Hematopoietic multipotent progenitor cell treated with erythropoietin and hydrocortisone succinate and interleukin-3 and kit ligand, for 15 days (in vitro differentiated cells): ENCODE measurements at places on chromosomes 7 and 10.

DNA sequence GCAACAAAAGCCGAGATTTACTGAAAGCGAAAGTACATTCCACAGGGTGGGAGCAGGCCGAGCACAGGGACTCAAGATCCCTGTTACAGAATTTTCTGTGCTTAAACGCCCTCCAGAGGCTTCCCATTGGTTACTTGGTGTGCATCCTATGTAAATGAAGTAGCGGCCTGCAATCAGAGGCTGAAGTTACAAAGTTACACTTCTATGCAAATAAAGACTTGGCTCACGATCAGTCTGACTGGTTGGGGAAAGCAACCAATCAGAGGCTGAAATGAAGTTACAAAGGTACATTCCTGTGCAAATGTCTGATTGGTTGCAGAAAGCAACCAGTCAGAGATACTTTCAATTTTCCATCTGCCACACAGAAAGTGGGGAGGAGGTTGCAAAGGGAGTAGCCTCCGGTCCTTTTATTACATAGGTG lies 4.1 kb downstream of the ACBD7 start:
- no peak for DNase-seq

- no peak for DNase-seq
These were observed 101.1 kb downstream of the PLXNA4 start for GRCh38 chr7:132475037-132475668.

- no peak for DNase-seq
These were observed 428.3 kb downstream of the TNS3 start for GRCh38 chr7:47153576-47153975.

- no peak for DNase-seq
These were observed 152.9 kb upstream of the ASAH2 start for GRCh38 chr10:50404021-50404773.

DNA sequence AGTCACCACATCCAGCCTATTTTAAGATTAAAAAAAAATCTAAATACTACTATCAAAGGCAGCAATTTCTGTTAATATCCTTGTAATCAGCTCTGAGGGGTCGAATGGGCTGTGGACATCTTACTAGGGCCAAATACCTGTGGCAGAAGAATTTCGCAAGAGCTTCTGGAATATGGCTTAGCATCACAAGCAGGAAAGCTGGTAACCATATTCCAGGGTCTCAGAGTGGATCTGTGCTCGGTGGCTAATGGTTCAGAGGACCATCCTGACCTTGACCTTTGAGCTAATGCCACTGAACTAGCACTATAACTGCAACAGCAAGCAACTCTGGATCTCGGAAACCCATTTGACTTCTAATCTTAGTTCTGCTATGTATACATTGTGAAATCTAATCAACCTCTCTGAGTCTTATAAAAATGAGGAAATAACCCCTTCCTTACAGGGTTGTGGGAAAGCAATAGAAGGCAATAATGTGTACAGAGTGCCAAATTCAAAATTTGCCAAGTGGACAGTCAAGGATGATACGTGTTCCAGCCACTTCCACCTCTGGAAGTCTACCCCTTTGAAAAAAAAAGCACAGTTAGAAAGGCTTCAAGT lies 65.5 kb downstream of the CYP26A1 start:
- DNase-seq = no peak

DNA sequence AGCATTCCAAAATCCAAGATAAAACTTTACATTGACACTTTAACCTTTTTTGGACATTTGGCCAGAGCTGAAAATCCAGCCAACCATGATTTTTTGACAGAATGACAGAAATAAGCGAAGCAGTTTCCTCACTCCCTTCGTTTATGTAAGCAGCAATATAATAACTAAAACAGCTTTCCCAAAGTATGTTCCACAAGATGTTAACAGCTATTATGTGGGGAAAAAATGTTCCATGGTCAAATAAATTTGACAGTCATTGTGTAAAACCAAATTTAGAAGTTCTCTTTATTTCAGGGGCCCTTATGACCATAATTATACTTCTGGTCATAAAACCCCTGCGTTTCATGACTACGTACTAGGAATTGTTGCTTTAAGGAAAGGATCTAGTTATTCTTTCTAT lies 416.5 kb downstream of the MAGI2 start:
- DNase-seq = no peak

DNA sequence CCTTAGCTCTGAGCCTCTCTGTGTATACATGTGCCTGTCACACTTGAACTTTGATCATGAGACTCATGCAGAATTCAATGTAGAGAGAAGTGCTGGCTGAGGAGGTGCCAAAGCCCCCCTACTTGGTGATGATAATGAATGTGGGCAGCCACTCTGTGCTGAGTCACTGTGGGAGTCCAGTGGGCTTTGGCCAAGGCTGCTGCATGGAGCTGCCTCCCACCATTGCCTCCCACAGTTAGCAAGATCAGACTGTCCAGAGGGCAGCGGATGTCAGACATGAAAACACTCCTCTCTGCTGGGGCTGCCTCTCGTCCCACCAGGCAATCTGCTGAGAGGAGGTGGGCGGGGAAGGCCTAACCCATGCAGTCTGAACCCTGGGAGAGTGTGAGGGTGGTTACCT lies 180.3 kb downstream of the SH2D4B start:
- DNase-seq = no peak

- no peak for DNase-seq
These were observed 53.6 kb upstream of the PRR15 start for GRCh38 chr7:29510028-29510427.

DNA sequence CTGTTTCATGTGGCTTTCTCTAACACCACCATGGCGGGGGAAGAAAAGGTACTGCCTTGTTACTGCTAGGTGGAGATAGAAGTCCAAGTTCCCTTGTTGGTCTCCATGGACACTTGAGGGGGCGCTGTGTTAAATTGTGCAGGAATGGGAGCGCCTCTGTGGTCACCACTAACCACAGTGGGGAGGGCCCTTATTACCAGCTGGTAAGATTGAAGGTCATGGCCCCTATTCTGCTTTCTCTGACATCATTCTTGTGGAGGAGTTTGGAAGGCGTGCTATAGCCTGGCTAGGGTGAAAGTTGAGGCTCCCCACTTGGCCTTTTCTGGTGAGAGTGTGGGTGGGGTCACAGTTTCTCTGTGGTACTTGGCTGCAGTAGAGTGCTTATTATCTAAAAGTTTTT lies 14.9 kb upstream of the MXI1 start:
- DNase-seq = peak; percentile 50

- no peak for DNase-seq
These were observed 23.7 kb downstream of the CPN1 start for GRCh38 chr10:100057948-100058347.

DNA sequence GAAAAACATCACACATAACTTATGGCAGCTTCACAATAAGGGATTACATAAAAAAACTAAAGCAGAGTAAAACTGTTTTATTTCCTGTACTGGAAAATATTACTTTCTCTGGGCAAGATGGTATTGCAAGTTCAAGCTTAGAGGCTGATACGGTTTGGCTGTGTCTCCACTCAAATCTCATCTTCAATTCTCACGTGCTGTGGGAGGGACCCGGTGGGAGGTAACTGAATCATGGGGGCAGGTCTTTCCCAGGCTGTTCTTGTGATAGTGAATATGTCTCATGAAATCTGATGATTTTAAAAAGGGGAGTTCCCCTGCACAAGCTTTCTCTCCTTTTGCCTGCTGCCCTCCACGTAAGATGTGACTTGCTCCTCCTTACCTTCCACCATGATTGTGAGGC lies 5.1 kb upstream of the LRRC27 start:
- no peak for DNase-seq

DNA sequence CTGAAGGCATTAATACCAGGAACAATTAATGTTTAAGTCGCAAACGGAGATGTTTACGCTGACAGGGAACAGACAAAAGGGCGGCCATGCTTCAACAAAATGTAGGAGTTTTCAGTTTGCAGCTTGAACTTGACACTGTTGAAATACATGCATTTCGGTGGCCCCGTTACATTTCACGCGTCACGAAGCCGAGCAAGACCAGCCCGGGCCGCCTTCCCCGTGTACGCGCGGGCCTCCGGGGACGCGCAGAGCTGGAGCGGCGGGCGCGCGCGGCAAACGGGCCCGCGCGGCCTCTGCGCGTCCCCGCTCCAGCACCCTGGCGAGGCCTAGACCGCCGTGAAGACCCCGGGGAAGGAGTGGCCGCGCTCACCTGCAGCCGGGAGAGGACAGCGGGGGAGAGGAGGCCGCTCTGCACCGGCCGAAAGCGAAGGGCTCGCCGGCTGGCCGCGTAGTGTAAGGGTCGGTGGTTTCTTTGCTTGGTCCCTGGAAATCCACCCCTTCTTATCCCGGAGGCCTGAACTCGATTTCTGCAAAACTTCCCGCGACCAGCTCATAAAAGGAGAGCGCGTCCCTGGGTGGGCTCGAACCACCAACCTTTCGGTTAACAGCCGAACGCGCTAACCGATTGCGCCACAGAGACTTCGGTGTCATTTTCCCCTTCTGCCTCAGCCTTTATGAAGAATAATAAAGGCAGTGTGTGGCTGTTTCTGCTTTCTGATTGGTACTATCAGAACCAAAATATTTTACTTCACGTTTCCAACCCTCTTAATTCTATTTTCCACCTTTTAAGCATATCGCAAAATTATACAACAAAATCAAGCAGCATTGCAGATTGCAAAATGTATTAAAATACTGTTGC lies 11.4 kb upstream of the EBLN1 start:
- peak; percentile 74 for DNase-seq

DNA sequence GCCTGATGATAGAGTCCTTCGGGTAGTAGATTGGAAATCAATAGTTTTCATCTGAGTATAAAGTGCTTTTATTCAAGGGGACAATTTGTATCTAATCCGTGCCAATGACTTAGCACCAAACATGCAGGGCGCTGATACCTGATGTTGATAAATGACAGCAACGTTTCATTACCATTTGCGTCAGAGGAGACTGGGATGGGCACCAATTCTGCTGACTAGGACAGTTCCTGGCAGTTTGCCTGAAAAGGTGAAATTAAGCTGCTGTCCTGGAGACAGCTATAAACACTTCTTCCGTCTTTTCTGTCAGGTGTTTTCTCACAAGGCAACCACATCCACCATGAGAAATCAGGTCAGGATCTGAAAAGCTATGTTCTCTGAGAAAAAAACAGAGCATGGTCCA lies 1136.4 kb downstream of the TYW1 start:
- DNase-seq = no peak
